Choroid plexus epithelial cell (primary cell): ENCODE measurements at places on chromosomes 3 and 15.
A peak's percentile ranks its signal among the peaks of the same experiment; 100 is the strongest.

DNA sequence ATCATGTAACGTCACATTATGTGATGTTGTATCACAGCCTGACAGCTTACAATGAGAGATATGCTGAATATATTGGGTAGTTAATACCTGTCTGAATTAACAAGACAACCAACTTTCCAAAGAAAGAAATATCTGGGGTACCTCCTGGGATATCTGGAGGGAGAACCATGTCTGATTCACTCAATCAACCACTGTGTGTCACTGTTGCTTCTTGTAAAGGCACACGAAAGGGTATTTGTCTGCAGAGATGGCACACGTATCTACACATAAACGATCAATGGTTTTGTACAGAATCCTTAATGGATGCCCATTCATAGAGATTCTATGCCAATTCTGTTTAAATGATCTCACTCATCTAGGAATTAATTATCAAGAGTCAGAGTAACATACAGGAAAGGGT lies 252.1 kb upstream of the TMCO5A start:
- peak; percentile 62 for DNase-seq

DNA sequence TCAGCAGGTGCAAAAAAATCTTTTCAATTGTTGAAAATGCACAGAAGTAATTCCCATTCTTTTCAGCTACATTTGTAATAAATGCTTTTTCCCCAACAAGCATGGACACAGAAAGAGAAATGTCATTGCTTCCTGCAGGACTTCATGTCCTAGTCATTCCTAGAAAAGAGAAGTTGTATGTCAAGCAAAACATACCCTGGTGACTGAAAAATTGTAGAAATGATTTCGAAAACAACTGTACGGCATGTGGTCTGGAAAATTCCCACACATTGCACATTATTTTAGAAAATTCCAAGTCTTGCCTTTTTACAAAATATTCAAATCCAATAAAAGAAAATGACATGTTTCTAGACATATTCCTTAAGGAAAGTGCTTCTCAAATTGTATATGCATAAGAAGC lies 50.4 kb upstream of the ALCAM start:
- DNase-seq: no peak

DNA sequence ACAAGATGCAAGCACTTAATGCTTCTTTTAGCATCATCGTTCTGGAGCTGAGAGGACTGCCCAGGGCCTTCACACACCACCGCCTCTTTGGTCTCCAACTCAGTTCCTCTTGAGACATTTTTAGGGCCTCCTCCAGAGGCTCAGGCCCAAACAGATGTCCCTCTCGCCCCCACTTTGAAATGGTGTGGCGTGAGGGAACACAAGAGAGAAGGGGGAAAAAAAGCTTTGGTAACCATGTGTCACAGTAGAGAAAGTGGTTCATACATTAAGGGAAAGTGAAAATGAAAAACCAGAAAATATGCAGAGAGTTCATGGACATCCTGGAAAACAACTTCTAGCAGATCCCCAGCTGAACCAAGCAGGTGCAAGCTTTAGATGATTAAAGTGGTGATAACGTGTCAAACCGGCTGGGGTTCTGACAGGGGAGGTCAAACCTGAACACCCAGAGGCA lies 33.1 kb upstream of the FOXP1 start:
- DNase-seq: no peak

GRCh38 chr3:16108424-16108823 lies 66.1 kb upstream of the GALNT15 start:
- DNase-seq: no peak

GRCh38 chr3:18393906-18394305 lies 31.2 kb downstream of the SATB1 start:
- peak; percentile 8 for DNase-seq

DNA sequence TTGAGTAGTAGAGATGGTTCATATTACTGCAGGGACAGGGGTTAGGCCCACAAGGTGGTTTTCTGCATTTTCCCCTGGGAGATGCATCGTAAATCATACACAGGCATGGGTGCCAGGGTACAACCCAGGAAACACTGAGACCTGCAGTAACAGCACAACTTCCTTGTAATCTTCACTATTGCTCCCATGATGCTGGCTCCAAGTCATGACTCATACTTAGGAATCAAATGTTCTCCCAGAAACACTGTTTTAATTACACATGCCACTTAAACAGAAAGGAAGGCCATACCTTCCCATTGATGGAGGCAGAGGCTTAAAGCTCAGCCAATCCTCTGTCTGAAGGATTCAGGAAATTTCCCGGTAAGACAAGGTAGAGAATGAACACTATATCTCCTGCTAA lies 106.5 kb downstream of the ERC2 start:
- no peak for DNase-seq

DNA sequence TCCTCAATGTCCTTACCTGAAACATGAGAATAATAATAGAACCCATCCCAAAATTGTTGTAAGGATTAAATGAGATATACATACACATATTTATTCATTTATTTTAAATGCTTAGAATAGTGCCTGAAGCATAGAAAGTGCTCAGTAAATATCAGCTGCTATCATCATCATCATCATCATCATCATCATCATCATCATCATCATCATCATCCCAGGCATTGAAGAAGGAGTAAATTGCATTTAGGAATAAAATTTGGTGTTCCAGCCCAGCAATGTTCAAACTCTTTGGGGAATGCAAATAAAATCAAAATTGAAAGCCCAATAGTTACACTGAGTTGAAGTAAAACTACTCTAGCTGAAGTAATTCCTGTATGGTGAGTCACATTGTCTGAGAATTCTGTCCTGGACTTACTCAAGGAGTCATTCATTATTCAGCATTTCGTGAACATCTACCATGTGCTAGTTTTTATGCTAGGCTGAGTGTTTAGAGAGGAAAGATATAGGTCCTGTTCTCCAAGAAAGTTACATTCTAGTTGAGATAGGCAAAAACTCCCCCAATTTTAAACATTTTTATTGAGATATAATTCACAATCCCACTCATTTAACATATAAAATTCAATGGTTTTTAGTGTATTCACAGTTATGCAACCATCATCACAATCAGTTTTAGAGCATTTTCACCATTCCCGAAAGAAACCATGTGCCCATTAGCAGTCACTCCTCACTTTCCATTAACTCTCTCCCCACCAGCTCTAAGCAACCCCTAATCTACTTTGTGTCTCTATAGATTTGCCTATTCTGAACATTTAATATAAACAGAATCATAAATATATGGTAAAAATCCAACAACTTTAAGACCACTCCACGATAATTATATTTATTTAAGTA lies 107.2 kb downstream of the FRMD5 start:
- DNase-seq: peak; percentile 93

DNA sequence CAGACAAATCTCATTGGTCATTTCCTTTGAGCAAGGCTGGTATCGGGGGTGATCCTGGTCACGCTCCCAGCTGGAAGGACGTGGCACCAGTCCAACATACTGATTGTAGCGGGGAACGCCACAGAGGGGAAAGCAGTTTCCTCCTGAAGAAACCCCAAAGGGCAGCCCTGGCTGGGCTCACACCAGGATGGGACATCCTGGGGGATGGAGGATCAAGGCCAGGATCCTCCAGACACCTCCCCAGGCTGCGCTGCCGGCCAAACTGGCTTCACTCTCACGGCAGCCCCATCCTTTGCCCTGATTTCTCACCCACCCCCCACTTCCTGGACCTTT lies 36.6 kb downstream of the MUC20 start:
- no peak for DNase-seq

DNA sequence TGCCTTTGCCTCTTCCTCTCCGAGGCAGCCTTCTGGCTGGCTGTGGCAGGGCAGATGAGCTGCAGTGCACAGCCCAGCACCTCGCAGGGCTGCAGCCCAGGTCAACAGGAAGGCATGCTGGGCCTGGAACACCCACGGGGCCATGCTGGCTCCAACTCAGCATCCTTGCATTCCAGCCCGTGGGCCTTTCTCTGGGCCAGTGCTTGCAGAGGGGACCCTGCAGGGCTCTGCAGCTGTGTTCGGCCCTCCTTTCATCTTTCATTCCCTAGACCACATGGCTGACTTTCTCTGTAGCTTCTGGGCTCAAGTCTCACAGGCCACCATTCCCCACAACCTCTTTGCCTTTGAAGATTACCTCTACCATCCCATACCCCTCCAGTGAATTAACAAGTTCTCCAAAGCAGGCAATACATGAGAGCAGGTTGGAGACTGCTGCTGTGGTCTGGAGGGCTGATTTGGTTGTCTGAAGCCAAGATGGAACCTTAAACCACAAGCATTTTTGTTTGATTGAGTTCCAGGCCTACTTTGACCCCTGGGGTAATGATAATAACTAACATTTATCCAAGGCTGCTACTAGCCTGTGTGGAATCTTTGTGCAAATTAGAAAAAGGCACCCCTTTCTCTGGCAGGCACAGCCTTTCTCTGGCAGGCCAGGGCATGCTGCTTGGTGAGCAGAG lies 5.9 kb downstream of the FAM131A start:
- DNase-seq: peak; percentile 70

DNA sequence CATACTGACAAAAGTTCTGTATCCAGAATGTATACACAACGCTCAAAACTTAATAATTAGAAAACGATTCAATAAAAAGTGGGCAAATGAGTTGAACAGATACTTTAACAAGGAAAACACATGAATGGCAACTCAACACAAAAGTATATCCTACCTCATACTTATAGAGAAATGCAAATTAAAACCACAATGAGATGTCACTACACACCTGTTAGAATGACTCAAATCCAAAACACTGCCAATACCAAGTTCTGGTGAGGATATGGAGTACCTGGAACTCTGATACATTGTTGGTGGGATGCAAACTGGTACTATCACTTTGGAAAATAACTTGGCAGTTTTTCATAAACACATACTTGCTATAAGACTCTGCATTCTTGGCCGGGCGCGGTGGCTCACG lies 42.1 kb downstream of the PRTG start:
- DNase-seq: no peak

DNA sequence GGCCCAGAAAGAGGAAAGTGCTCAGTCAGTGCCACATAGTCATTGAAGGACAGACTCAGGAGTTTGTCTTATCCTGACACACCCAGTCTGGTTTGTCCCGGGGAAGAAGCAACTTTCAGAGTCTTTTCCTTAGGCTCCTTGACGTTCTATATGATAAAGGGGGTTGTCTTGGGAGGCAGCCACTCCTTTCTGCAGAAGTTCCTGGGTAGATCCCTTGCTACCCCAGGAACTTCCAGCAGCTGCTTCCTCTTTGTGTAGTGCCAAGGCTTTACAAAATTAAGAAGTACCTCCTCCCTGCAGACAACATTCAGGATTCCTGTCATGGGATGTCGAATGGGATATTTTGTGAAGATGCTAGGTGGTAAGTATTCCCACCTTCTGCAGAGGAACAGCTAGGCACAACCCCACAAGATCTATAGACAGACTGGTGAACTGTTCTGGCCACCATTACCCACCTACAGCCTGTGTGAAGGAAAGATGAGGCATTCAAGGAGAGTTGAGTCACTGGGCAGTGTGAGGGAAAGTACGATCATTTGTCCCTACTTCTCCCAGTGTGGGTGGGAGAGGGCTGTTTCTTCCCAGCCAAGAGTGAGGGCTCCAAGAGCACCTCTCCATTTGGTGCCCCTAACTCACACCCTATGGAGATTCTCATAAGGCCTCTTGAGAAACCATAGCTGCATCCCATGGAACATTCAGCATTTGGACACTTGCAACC lies 11.3 kb downstream of the TMEM266 start:
- DNase-seq: no peak

DNA sequence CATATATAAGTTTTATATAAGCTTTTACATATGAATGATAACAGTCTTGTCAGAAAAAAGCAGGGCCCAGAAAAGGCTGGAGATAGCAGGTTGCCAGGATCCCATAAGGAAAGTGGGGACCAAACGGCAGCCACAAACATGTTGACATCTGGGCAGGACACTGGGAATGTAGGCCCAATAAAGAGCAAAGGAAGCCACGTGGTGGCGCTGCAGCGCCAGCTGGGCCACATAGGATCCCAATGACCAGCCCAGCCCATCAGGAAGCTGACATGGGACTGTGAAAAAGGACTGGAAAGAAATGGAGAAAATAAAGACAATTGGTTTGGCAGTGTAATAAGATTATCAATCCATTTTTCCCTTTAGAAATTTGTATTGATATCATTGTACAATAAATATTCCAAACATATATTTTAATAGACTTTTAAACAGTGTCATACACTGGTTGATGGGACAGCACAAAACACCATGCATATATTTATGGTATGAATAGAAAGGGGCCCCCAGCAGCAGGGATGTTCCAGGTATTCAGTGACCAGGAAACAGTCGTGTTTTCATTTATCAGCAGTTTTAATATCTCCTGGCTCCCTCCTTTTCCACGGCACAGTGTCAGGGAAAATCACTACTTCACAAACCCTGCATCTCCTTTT lies 89.0 kb upstream of the STRIT1 start:
- DNase-seq: peak; percentile 70

- no peak for DNase-seq
Observed at GRCh38 chr3:25952133-25952532, 162.2 kb downstream of the OXSM start.

- DNase-seq: peak; percentile 28
Observed at GRCh38 chr15:88664151-88664778, 25.4 kb downstream of the ISG20 start.

DNA sequence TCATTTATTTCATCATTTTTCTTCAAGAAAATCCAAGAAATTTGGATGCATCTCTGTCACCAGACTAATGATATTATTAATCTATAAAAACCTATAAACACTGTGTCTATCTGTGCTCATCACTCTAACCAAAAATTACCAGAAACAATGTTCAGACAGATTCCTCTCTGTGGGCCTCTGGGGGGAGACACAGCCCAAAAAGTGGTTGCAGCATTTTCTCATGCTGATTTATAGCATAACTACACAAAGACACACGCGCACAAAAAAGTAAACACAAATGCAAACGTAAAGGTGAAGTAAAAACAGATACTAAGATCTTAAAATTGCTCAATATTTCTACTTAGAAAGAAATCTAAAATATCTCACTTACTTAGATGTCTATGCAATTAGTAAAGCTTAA lies 976.0 kb downstream of the GBE1 start:
- DNase-seq: peak; percentile 47

DNA sequence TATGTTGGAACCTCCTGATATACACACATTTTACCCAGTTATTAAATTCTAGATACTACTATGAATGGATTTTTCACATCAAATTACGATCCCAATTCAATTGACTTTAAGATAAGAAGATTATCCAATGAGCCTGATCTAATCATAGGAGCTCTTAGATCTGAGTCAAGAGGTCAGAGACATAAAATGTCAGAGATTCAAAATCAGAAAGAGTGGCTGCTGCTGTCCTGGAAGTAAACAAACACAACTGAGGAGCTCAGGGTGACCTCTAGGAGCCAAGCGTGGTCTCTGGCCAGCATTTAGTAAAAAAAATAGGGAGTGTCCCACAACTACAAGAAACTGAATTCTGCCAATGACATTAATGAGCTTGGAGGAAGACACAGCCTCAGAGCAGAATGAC lies 557.1 kb upstream of the CBLB start:
- DNase-seq: no peak
